ENCODE measurements at places on chromosomes 16 and 17. TPM values are rescaled to one million over a fixed set of nuclear protein-coding genes. Genes with fewer than 3 reads are reported as not detected.

Gene GFAP
- 0.65 TPM for total RNA-seq

Gene EFCAB5
- total RNA-seq = 0.32 TPM

Gene UMOD
- total RNA-seq = not detected

Gene RNF227
- 3.0 TPM for total RNA-seq
